ENCODE measurements at places on chromosomes 3 and 15.

DNA sequence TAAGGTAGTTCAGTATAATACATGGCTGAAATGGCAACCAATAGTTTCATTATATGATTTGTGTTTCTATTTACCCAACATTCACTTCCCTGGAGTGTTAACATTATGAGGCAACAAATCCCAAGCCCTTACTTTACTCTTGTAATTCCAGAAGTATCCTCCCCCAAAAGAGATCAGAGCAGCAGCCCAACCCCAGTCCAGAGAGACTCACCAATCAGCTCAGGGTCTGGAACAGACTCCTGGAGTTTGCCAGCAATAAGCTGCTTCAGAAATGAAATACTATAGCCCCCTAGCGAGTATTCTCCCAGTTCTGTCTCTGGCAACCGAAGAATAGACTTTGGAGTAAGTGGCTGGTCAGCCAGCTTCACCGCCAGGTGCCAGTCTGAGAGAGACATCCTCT is 2.5 kb downstream of the UBL7 start:
- no peak for DNase-seq

DNA sequence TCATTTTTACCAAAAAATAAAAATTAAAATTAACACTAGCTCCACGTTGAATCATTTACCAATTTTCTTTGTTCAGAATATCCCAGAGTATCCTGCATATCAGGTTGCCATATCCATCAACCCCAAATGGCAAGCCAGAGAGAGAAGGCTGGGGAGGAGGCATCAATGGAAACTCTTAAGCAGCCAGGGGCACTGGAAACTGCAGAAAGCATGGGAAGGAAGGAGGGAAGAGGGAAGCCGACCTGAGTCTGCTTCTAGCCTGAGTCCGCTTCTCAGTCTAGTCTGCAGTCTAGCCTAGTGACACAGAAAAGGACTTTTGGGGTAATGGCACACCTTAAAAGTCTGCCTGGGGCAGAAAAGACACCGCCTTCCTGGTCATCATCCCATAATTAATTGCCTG is 1.6 kb upstream of the MTHFS start:
- no peak for DNase-seq

GRCh38 chr15:22903427-22903826 is 65.0 kb downstream of the NIPA2 start:
- DNase-seq, result no peak

GRCh38 chr15:33888176-33888575 is 80.1 kb upstream of the CHRM5 start:
- no peak for DNase-seq

DNA sequence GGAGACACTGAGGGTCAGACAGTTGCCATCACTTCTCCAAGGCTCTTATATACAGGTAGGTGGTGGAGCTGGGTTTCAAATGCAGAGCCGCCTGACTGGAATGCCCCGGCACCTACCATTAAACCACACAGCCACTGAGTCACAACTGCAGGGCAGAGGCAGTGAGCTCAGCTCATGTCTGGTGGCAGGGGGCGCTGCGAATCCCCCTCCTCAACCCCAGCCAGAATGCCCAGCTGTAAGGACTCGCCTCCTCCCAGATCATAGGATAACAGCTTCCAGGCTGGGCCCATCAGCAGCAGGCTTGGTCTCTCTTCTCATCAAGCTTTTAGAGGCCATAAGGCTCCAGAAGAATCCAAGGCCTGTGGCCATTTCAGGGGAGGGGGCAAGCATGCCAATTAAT is 26.4 kb downstream of the ADCY5 start:
- DNase-seq, result no peak

GRCh38 chr15:74208496-74208895 is 5.9 kb upstream of the STRA6 start:
- DNase-seq, result no peak

DNA sequence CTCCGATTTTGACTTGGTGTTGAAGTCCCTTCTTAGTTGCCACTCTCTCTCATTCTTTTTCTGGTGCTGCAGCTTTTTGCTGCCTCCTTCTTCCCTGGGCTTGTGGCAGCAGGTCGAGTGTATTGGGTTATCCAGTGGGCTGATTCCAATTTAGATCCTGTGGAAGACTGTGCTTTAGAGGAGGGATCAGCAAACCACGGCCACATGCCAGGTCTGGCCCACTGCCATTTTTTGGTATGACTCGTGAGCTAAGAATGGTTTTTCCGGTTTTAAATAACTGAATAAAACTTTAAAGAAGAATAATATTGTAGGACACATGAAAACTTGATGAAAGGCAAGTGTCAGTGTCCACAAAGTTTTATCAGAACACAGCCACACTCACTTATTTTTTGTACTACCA is 330.5 kb downstream of the ROBO2 start:
- DNase-seq, result no peak

- no peak for DNase-seq
These were observed 37.7 kb upstream of the PARP14 start for GRCh38 chr3:122642935-122643334.

- DNase-seq, result no peak
These were observed 454.1 kb upstream of the BCHE start for GRCh38 chr3:166291186-166291955.

- DNase-seq, result no peak
These were observed 76.1 kb downstream of the ARNT2 start for GRCh38 chr15:80480171-80480811.

- DNase-seq, result no peak
These were observed 59.8 kb downstream of the TP53BP1 start for GRCh38 chr15:43433165-43433564.

DNA sequence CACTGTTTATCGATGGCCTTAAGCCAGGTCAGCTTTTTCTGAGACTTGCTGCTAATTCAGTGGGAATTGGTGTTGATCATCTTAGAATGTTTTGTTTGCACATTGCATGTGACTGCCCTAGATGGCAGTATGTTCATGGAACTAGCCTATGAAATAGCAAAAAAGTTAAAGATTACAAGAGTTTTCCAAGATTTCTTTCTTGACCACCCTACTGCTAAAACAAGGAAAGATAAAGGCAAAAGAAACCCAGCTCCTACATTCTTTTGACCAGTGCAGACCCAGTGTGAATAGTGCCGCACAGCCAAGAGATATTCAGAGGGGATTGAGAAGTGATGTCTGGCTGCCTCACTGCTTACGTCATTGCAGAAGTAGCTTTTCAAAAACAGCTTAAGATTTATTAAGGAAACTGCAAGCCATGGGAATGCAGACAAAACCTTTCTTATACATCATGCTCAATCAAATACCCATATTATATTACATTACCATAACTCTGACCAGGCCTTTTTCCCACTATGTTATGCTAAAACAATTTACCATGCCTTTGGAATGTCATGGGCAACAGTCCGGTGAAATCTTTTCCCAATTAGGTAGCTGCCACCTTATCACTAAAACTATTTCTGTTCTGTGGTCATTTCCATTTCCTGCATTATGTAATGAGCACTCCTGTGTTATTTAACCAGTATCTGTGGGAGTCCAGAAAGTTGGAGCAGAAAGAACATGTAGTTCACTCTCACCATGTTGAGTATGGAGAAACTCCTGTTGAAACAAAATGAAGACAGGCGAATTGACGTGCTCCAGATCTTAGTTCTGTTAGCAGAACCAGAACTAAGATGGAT is 6.0 kb downstream of the PHLDB2 start:
- peak; percentile 34 for DNase-seq

DNA sequence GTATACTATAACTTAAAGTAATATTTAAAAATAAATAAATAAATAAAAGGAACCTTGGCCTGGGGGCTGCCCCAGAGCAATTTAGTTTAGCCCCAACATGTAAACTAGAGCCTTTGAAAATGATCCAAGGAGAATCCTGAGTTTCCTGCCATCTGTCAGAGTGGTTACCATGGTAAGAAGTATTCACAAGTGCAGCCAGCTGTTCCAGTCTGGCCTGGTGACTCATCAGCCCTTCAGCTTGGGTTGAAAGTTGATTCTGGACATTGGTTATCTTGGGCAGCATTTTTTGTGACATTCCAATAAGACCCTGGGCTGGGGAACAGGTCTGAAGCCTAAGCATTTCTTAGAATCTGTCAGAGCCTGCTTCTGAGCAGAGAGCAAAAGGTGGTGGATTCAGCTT is 72.7 kb upstream of the LRTM1 start:
- DNase-seq, result peak; percentile 74

DNA sequence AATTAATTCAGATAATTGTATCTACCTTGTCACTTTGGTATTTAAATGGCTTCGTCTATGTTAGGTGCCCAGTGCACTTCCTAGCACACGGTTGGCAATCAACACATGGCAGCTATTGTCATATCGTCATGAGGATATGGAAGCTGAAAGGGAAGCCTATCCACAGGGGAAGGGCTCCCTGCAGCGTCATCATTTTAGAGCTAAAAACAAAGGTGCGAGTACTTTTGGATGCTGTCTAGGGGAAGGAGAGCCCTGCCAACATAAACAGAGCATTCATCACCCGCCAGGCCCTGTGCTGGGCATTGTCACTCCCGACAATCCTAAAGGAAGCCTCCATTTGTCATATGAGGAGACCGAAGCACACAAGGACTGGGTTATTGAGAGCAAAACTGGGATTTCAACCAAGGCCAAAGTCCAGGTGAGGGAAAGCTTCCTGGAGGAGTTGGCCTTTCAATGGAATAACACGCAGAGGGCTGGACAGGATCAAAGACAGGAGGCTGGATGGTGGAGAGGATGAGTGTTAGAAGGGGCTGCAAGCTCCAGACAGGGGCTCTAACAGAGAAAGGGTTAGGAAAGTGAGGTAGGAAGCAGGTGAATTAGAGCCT is 8.0 kb upstream of the PARL start:
- no peak for DNase-seq

DNA sequence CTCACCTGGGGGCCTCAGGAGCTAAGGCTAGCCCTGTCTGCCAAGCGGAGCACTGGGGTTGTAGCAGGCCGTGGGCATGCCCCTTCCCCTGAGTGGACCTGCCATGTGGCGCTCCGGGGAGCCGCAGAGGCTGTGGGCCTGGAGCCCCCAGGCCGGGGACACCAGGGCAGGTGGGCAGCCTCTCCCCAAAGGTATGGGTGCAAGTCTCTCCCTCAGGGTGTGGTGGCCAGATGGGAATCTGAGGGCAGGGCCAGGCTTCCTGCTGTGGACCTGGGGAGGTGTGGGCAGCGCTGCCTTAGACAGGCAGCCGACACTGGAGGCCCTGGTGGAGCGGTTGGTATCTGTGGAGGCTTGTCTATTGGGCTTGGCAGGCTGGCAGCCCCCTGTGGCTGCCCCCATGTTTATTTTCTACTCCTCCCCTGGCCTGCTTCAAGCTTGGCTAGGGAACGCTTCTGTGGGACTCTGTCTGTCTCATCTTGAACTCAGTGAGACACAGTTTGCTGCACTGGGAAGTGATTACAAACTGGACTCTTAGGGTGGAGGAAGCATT is 5.9 kb downstream of the ACVR2B start:
- DNase-seq, result no peak

GRCh38 chr3:9222956-9223639 is 26.3 kb downstream of the SRGAP3 start:
- DNase-seq, result no peak

GRCh38 chr3:19632099-19633074 is 301.6 kb downstream of the EFHB start:
- DNase-seq, result no peak

GRCh38 chr3:77169823-77170222 is 129.9 kb downstream of the ROBO2 start:
- no peak for DNase-seq

GRCh38 chr3:66075281-66075680 is 36.6 kb upstream of the MAGI1 start:
- DNase-seq, result no peak

DNA sequence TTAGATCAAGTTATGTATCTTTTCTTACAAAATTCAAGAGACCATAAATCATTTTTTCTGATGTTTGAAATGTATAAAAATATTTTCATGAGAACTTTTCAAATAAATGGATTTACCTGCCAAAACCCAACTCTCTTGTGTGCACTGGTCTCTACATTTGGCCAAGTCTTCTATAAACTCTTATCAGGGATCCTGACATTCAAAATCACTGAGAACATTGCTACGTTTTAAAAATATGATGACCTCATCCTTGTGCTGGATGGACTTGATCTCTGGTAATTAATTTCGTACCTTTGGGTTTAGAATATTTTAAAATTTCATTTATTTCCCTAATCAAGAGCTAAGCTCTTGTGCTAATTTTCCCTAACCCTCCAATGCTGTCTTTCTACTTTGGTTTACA is 127.4 kb downstream of the ATP8B4 start:
- DNase-seq, result no peak

DNA sequence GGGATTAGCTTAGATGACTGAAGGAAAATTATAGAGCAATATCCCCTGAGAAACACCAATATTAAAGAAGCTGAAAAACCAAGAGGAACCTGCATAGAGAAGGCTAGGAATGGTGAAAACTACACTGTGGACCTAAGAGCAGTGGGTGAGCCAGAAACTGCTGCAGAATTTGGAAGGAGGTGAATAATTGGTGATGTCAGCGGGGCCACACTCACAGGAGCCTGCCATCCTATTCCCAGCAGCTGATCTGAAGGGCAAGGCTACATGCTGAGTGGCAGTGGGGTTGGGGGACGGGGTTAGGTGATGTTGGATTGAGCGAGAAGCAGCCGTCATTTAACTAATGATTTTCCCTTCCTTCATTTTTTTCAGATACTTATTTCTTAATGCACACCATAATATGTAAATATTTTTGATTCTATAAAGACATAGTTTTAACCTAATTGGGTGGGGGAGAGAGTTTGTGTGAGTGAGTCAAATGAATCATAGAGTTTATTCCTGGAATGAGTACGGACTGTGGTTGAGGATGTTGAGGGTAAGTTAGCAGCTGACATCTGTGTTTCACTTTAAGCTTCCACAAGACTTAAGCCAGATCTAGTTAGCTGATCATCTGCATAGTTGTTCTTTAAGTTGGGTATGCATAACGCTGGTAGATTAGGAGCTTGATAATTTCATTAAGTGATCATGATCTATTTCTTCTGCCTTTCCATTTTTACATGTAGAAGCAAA is 222.8 kb downstream of the PTPRG start:
- DNase-seq, result no peak

GRCh38 chr3:149751551-149751950 is 738 bp downstream of the COMMD2 start:
- no peak for DNase-seq

- DNase-seq, result no peak
These were observed 25.3 kb upstream of the C15orf61 start for GRCh38 chr15:67495585-67495984.

All from ACHN (cell line).